Stimulated activated CD4-positive, alpha-beta T cell treated with anti-CD3 and anti-CD28 coated beads, Interleukin-15, amount 100 ng/mL, for 24 hours (primary cell): ENCODE measurements at places on chromosomes 4 and X.

- DNase-seq: no peak
Measured at GRCh38 chr4:147640331-147640730, 23.1 kb downstream of the TMEM184C start.

DNA sequence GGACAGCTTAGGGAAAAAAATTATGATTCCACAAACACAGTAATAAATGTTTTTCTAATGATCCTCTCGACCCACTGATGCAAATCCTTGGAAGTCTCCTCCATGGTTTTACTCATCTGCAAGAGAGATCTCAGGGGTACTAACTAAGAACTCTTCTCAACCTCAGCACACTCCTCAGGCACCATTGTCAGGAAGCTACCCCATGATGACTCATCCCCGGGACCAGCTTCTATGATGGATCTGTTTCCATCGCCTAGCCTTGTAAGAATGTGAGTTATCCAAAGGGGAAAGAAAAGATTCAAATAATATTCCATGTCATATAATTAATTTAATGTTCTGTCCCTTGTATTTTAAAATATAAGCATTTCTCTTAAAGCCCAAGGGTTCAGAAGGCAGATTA is 816.1 kb upstream of the IGFBP7 start:
- DNase-seq: no peak

- DNase-seq: peak; percentile 74
Measured at GRCh38 chrX:118495958-118496762, 545 bp downstream of the DOCK11 start.

GRCh38 chr4:7733801-7734650 is 205.6 kb downstream of the AFAP1 start:
- no peak for DNase-seq

GRCh38 chrX:73977542-73978169 is 326.3 kb upstream of the ZCCHC13 start:
- no peak for DNase-seq

DNA sequence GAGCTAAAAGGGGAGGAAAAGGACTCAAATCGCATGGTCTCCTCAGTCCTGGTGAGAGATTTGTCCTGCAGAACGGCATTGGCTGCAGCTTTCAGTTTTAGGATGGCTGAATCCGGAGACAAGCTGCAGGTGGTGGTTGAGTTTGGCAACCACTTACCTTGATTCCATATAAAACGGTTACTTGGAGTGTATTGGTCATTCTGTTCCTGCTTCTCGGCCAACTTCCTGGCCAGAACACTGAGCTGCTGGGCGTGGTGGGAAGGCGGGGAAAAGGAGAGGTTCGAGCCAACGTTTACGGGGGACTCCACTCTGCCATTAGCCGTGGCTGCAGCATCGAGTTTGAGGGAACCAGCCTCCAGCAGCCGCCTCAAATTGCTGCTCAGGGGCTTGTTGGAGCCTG is 36.1 kb downstream of the ZNF827 start:
- no peak for DNase-seq

GRCh38 chr4:125444166-125444565 is 129.4 kb downstream of the FAT4 start:
- DNase-seq: no peak

DNA sequence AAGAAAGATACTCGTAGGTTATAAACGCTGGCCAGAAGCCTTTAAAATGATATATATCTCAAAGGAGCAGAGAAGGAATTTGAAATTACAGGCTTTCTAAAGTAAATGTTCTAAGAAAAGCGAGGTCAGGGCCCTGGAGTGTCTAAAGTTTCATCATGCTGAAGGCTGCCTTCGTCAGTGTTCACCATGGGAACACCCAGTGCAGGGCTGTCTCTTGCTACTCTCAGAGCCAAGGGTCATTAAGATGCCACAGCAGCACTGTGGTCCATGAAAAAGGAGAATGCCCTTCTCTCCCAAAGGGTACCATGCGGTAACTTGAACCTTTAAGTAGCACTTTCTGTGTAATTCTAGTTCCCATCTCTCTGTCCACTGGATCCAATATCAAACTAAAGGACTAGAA is 174.5 kb upstream of the NWD2 start:
- no peak for DNase-seq

DNA sequence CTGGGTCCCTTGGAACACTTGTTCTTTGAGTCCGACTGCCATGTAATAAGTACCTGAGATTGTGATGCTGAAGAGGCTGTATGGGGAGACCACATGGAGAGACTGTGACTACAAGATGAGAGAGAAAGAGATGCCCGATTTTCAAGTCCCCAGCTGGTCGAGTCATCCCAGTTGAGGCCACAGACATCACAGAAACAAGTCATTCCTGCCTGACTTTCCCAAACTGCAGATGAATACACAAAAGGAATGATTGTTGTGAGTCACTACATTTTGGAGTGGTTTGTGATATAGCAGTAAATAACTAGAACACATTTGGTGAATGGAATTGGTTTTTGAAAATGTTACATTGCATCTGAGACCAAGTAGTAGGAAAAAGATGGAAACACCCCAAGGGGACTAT is 9.0 kb upstream of the YIPF7 start:
- no peak for DNase-seq

- no peak for DNase-seq
Measured at GRCh38 chr4:48100256-48100655, 33.8 kb downstream of the TXK start.

DNA sequence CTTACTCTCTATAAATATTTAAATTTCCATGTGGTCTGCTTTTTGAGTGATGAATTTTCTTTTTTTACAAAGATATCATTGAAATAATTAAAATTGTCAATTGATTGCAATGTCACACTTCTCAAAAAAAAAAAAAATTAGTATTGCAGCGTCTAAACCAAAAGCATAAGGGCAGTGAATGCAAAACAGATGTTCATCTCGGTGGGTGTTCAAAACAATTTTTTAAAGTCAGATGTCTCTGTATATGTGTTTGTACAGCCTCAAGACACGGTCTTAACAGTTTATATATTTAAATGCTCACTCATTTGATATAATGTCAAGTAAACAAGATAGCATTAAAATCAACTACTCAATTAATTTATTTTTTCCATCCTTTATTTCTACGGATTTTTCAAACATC is 52.3 kb downstream of the PALLD start:
- DNase-seq: no peak

GRCh38 chr4:148926276-148927260 is 484.4 kb upstream of the NR3C2 start:
- no peak for DNase-seq

GRCh38 chrX:112614640-112615039 is 65.1 kb downstream of the LHFPL1 start:
- no peak for DNase-seq

DNA sequence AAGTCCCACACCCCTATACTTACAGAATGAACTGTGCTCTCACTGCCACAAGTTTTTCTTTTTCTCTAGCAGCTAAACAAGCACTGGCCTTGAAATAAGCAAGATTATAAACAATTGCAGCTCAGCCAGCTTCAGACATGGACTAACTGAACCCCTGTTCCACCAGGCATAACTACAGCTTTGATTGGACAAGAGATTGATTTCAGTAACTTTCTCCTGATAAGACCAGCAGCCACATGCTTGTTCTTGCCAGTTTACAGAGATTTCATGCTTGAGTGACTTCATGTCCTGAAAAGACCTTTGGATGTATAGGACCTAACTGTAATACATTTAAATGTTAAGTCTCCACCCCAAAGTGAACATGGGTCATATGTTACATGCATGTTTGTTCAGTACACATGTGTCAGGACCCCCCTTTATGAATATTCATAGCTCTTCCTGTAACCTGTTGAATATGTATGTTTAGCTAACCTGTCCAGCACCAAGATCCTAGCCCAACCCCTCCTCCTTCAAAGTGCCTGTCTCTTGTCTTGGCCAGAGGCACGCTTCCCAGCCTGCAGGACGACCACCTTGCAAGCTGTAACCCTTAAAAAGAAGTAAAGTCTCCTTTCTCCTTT is 27.9 kb downstream of the ZNF275 start:
- no peak for DNase-seq

GRCh38 chrX:47885501-47885900 is 48.8 kb downstream of the ZNF81 start:
- DNase-seq: no peak

GRCh38 chr4:177339477-177340374 is 30.1 kb downstream of the NEIL3 start:
- no peak for DNase-seq

DNA sequence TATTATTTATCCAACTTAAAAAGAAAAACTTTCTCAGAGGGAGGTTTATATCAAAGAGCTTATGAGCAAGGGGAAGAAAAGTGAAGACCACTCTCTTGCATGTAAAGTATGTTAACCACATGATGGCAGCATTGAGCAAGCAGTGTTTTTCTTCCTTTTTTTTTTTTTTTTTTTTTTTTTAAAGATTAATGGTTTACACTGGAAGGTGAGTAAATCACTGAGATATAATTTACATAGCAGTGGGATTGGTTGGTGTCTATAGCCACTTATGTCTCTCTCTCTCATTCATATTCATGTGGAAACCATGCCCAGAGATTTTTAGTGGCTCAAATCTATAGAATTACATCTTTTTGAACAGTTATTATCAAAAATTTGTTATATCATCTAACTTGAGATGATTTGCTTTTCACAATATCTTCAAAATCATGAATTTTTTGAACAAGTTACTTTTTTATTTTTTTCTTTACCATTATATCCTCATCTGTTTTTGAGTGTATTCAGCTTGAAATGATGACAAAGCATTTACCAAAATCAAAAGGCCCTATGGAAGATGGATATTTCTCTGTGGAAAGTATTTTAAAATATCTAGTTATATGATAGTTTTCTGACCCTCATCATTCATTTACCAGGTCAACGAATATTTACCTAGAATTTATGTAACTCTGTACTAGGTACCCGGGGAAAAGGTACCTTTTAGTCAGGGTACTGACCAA is 31.6 kb downstream of the MTHFD2L start:
- DNase-seq: no peak

DNA sequence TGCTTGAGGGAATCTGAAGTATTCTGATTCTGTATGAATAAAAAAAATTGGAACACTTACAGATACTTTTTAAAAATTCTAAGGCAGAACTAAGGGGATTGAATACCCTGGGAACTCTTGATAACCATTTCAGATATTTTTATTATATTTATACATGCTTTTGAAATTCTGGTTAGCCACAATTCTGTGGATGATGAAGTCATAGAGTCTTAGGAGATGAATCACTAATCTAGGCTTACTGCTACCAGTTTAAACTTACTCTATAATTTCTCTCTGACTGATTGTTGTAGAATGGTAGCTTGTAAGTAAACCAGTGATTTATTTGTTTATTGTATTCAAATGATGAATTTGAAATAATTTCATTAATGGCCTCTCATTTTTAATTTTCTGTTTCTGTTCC is 11.4 kb upstream of the SLAIN2 start:
- DNase-seq: no peak

DNA sequence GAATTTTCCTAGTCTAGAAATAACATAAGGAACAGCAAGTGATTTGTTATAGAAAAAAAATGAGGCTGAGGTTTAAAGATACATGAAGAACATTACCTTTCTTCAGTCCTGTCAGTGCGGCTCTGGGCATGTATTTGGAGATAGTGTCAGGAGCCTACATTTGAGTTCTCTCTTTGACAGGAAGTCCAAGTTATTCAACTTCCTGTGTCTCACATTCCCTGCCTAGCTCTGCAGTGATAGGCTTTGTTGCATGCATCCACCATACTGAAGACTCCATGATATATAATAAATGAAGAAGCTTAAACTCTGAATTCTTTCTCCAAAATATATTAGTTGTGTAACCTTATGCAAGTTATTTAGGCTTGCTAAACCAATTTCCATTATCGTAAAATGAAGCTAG is 148.7 kb downstream of the RELL1 start:
- no peak for DNase-seq

- DNase-seq: peak; percentile 50
Measured at GRCh38 chr4:158253350-158253980, 43.2 kb downstream of the TMEM144 start.

- DNase-seq: no peak
Measured at GRCh38 chr4:113784497-113785250, 23.1 kb upstream of the CAMK2D start.

DNA sequence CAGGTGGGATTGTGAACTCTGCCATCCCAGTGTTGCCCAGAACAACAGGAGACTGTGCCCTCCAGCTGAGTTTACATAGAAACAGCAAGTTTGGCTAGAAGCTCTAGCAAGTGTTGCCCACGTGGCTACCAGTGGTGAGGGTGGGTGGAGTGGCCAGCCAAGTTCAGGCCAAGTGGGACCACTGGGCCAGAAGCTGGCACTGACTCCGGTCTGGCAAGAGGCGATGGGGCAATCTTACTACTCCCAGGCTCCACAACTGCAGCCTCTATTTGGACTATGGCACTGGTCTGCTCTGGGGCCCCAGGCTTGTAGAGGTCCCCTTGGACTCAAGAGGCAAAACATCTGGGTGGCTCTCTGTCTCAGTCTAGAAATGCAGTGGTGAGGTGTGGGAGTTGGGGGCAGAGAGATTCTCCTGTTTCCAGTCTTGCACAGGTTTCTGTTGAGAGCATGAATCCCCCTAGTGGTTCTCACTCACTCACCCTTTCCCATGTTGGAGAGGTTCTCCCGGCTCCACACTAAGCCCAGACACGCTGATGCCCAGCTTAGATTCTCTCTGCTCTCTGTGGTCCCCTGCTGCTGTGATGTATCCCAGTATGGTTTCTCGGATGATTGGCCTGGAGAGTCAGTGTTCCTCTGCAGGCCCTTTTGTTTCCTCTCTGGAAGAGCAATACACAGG is 615.3 kb downstream of the PDHA2 start:
- DNase-seq: no peak

- no peak for DNase-seq
Measured at GRCh38 chr4:74369855-74370254, 4.9 kb downstream of the EREG start.

- no peak for DNase-seq
Measured at GRCh38 chr4:5927747-5928146, 34.9 kb upstream of the CRMP1 start.

- no peak for DNase-seq
Measured at GRCh38 chr4:71607780-71608677, 175.8 kb downstream of the GC start.

DNA sequence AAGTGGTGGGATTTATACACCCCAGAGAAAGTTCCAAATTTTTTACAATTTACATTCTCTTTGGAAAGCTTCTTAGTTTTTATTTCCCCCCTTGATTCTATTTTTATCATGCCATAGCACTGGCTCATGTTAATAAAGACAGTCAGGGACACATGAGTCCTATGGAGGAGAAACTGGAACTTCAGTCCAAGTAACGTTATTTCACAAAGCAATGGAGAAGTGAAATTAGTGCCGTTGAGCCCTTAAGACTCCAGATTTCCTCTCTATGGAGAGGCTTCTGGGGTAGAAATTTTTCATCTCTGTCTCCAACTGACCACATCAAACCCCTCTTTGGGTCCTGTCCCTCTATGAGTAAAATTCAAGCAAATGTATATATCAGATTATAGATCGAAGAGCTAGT is 12.8 kb upstream of the TASL start:
- no peak for DNase-seq

DNA sequence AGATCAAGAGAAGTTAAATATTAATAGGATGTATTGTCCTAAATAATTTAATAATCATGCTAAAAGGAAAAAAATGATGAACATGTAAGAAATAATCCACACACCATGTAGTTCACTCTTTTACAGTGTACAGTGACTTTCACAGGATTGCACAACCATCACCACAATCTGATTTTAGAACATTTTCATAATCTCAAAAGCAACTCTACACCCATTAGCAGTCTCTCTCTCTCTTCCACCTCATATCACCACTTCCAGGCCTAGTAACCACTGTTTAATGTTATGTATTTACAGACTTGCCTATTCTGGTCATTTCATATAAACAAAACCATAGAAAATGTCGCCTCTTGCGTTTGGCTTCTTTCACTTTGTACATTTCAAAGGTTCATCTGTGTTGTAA is 153.4 kb downstream of the FSTL5 start:
- no peak for DNase-seq

GRCh38 chrX:32281853-32282252 is 929.5 kb downstream of the DMD start:
- no peak for DNase-seq
